Activated CD8-positive, alpha-beta memory T cell treated with anti-CD3 and anti-CD28 coated beads, Interleukin-2, amount 10 ng/mL, durations not matched to agents 7 days and 5 days (primary cell): ENCODE measurements at places on chromosomes 16 and 17.

GRCh38 chr17:14197586-14197985, 39.1 kb downstream of the CDRT15 start:
- DNase-seq: peak; percentile 83

DNA sequence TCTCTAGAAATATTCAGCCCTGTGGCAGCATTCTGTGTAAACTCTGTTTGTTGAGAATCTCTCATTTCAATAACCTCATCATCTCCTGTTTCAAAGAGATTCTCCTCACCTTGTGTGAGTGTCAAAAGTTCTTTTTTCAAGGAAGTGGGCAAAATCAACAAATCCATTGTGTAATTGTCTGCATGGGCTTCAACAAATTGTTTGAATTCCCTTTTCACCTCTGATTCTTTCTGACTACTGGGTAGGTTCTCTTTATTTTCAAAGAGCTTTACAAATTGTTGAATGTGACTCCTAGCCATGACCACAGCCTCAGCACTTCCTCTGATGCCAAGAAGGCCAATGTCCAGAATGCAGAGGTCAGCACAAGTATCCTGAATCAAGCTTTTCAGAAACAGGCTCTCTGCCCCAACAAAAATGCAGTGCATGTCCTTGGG, 48.0 kb downstream of the N4BP1 start:
- DNase-seq: no peak

DNA sequence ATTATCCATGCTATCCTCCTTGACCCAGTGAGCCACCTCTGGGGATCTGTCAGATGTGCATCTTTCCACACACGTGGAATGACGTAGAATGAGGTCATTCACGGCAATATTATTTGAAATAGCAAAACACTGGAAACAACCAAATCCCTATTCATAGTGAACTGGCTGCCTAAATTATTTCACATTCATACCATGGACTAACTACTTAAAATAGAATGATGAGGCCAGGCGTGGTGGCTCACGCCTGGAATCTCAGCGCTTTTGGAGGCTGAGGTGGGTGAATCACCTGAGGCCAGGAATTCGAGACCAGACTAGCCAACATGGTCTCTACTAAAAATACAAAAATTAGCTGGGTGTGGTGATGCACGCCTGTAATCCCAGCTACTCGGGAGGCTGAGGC, 75.5 kb downstream of the RAP1GAP2 start:
- DNase-seq: no peak

GRCh38 chr16:4060009-4060408, 56.2 kb downstream of the ADCY9 start:
- peak; percentile 60 for DNase-seq

- no peak for DNase-seq
Observed at GRCh38 chr17:8746501-8747236, 2.0 kb upstream of the CCDC42 start.

GRCh38 chr16:19138601-19139000, 24.8 kb downstream of the ITPRIPL2 start:
- no peak for DNase-seq

GRCh38 chr17:2701996-2702741, 9.4 kb downstream of the CLUH start:
- DNase-seq: no peak
